ENCODE measurements at places on chromosomes 1 and 21.

- no peak for DNase-seq
Observed at GRCh38 chr1:26706315-26706714, 10.5 kb downstream of the ARID1A start.

- DNase-seq = no peak
Observed at GRCh38 chr1:74650561-74650960, 23.0 kb downstream of the ERICH3 start.

GRCh38 chr1:173405834-173406233 is 71.3 kb upstream of the PRDX6 start:
- DNase-seq = no peak

- DNase-seq = no peak
Observed at GRCh38 chr1:125064481-125064880, 3879.7 kb downstream of the SRGAP2C start.

GRCh38 chr1:195763146-195763906 is 844.9 kb downstream of the KCNT2 start:
- no peak for DNase-seq

DNA sequence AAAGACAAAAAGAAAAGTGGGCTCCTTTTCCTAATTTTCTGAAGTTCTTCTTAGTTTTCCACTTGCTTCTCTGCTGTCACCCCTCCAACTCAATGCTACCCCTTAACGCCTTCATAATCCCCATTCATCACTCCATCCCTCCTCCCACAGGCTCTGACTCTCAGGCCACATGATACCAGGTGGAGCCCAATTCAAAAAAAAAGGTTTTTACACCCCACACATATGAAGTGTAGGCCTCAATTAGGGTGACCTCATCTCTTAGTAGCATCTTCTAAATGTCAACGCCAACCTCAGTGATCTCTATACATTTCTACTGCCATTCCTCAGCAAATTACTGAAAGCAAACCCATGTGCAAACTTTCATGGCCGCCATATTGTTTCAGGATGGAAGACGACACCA is 6.4 kb downstream of the SSBP3 start:
- no peak for DNase-seq

DNA sequence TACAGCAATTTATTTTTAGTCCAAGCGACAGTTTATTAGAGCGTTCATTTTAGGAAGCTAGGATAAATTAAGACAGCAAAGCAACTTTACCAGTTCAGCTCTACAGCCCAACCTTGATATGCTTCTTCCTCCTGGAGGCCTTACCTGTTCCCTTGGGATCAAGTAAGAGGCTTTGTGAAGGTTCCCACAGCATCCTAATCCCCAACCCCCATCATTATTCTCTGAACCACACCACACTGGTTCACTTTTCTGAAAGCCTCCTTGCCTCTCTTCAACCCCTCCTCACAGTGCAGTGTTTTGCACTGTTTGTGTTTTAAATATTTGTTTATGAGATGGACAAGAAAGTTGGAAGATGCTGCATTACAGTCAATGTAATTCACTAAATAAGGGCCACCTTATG is 126.3 kb upstream of the CXADR start:
- DNase-seq = no peak

DNA sequence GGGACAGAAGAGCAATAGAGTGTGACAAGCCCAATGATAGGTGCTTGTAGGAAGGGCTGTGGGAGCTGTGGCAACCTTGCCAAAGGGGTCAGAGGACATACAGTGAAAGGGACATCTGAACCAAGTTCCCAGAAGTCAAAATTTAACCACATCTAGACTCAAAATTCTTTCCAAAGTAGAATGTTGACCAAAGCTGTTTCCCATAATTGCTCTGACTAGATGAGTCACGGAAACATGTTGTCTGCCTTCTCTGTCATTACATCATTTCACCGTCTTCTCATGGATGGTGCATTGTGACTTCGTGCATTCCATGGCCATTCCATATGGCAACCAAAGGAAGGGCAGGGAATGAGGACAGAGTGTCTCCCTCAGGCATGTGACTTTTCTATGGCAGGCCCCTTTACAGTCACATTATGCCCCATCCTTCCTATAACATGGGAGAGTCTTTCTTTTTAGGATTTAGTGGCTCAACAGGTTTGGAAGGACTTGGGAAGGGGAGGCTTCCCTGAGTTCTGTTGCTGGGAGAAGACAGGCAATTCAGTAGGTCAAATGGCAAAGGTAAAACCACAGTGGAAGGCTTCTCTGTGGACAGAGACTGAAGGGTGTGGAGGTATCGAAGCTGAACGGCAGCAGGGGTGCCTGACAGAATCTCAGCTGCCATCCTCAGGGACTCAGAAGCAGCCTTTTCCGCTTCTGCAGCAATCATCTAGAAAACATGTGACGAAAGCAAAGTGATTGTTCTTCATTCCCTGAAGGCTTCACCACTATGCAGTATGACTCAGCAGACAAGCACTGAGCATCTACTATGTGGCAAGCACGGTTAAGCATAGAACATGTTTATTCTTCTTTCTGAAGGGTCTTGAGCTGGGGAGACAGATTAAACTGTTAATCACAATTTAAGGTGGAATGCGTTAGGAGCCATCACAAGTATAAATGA is 24.7 kb downstream of the NPHS2 start:
- DNase-seq = no peak

DNA sequence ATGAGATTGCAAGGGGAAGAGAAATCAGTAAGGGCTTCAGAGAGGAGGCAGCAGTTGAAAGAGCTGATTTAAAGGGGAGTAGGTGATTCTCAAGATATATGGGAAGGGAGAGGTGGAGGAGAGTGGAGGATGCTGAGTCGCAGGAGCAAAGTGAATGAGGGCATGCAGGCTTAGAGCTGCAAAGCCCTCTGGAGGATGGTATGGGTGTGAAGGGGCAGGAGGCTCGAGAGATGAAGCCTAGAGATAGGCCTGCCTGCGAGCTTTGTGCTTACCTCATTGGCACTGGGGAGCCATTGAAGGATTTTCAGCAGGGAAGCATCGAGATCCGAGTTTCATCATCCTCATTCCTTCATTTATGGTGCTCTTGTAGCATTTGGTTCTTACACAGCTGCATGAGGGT is 15.8 kb upstream of the SH2D2A start:
- DNase-seq = no peak

DNA sequence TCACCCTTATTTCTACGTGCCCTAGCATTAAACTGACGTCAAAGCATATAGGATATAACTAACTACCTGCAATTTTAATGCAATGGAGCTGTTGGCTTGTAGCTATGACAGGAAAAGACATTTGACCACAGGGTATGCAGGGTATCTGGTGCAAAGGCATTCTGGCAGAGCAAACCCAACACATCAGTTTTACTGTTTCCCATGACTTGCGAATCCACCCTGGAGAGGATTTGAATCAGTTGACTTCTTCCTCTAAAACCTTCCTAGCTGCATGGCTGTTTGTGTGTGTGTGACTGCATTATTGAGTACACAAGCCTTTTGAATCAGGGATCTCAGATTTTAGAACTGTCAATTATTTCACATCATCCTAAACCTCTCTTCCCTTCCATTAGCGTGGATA is 41.7 kb upstream of the SYT14 start:
- no peak for DNase-seq

GRCh38 chr1:221188458-221188857 is 309.2 kb downstream of the HLX start:
- no peak for DNase-seq

- DNase-seq = no peak
Observed at GRCh38 chr1:47751193-47751592, 246.0 kb downstream of the TRABD2B start.

- no peak for DNase-seq
Observed at GRCh38 chr1:10387677-10388386, 11.0 kb upstream of the PGD start.

- DNase-seq = no peak
Observed at GRCh38 chr1:244394826-244395765, 56.6 kb downstream of the ADSS2 start.

- DNase-seq = no peak
Observed at GRCh38 chr21:20527731-20528460, 470.3 kb upstream of the NCAM2 start.

DNA sequence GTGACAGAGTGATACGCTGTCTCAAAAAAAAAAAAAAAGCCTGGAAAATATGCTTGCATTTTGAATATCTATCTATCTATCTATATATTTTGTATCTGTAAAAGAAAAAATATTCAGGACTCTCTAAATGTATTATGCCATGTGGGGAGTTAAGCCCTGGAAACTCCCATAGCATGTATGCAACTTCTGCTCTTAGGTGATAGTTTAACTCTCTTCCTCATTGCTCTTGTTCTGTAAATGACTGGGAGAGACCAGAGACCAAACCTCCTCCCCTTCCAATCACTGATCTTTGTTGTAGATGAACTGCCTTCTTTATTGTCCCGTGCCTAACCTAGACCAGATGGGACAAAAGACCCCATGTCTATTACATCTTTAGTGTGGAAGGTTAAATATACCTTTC is 37.6 kb upstream of the CAMTA1 start:
- no peak for DNase-seq

DNA sequence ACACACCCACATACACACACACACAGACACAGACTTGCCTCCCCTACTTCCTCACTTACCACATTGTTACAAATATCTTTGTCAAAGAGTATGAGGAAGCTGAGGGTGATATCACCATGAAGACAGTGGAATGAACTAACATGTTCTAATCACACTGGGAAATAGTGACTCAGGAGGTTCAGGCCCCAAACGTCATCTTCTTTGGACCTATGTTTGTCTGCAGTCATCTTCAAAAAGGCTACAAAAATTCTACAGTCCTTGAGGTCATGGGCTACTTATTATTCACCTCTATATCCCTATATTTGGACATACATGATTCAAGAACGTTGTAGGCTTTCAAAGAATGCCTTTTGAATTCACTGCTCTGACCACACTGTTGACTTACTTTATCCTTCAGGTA is 2.1 kb upstream of the LCE2C start:
- no peak for DNase-seq

- DNase-seq = no peak
Observed at GRCh38 chr1:18542351-18542750, 61.6 kb downstream of the KLHDC7A start.

DNA sequence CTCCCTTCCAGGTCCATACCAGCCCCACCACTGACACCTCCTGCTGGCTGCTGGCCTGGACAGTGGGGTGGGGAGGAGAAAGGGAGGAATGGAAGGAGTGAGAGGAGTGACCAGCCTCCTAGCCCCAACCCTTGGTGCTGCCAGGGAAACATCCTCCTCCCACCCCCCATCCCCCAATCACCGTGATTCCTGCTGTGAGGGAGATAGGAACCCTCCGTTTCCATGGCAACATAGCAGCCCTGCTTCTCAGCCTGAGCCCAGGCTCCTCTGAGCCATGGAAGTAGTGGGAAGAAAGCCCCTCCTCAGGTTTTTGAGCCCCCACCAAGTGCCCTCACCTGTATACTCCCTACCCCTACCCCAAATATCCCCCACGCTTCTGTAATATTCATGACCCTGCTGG is 44.4 kb upstream of the SCMH1 start:
- no peak for DNase-seq

DNA sequence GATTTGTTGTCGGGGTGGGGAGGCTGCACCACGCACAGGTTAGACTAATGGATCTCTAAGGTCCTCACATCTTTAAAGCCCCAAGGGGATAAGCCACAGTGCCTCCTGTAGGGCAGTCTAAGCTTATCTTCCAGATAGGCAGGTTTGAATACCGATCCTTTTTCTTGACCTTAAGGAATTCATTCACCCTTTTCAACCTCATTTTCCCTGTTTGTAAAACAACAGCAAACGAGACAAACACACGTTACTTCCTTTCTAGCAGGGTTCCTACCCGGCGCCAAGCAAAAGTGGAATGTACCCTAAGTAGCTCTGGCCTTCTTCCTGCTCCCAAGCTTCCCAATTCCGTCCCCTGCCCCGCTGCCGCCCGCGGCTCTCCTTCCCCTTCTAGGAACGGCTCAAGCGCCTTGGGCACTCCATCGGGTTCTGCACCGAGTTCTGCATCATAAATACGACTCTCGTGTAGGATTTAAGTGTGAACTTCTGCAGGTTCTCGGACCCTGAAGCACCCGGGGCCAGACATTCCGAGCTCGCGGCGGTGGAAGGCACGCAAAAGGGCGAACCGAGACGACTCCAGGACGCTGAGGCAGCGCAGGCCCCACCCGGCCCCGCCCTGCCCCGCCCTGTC is 548 bp upstream of the CDC20 start:
- DNase-seq = no peak

DNA sequence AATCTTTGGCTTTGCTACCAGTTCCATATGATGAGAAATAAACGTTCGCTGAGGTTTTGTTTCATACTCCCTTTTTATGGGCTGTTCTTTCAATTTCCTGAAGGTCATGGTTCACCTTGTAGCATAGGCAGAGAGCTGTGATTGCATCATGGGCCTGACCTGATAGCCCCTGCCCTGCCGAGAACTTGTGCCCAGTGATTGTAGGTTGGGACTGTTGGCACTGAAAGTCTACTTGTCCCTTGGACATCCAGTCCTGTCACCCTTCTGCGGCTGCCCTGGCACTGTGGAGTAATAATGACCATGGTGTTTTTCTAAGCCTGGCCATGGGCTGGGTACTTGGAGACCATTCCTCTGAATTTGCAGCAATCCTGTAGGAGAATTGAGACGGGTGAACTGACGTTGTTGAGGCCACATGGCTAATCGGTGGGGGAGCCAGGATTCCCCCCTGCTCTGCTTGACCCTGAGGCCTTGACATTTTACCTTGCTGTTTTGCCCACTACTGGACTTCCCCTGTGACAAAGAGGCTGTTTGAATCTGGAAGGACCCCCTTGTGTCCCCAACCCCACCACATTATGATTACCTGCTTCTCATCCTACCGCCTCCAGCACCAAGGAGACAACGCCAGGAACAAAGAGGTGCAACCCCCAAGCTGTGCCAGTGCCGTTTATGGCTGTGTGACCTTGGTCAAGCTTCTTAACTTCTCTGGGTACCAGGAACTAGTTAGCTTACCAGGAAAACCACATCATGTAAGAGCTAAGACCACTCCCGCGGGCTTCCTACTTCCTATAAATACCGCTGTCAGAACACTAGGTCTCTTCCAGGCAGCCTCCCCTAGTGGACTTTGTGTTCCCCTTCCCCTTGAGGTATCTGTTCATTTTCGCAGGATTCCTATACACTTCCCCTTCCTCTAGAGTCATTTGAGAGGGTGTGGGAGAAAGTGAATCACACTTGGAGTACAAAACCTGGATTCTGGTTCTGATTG is 23.4 kb downstream of the SESN2 start:
- DNase-seq = no peak

DNA sequence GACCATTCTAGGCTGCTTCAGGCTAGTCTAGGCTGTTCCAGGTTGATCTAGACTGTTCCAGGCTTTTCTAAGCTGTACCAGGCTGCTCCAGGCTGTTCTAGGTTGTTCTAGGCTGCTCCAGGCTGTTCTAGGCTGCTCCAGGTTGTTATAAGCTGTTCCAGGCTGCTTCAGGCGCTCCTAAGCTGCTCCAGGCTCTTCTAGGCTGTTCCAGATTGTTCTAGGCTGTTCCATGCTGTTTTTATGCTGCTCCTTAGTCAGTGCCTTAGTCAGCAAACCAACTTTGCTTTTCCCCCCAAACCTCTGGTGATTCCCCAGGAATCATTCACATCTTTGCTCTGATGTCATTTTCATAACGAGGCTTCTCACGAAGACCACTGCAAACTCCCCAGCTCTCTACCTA is 171.4 kb upstream of the GALNT2 start:
- no peak for DNase-seq

GRCh38 chr1:192342842-192343241 is 26.1 kb downstream of the RGS21 start:
- DNase-seq = no peak

- no peak for DNase-seq
Observed at GRCh38 chr1:11695861-11696260, 4.4 kb downstream of the DRAXIN start.

Measured in activated effector memory CD4-positive, alpha-beta T cell treated with anti-CD3 and anti-CD28 coated beads, Interleukin-2, amount 50 U/mL, for 16 hours (primary cell).